ENCODE measurements at places on chromosomes 1 and 21. TPM values are rescaled to one million over a fixed set of nuclear protein-coding genes. Genes with fewer than 3 reads are reported as not detected.

The OLIG2 gene
- polyA plus RNA-seq, result not detected

The NFIA gene
- polyA plus RNA-seq, result 36.9 TPM

The ACTN2 gene
- polyA plus RNA-seq, result 1,995 TPM

The AGT gene
- polyA plus RNA-seq, result 8.6 TPM

The ATP1A2 gene
- 60.4 TPM for polyA plus RNA-seq

GRCh38 chr1:40926441-40926840 lies 53.1 kb upstream of the CTPS1 start:
- DNase-seq, result peak; percentile 15

- DNase-seq, result no peak
Observed at GRCh38 chr1:47562799-47563198, 125.0 kb downstream of the FOXD2 start.

DNA sequence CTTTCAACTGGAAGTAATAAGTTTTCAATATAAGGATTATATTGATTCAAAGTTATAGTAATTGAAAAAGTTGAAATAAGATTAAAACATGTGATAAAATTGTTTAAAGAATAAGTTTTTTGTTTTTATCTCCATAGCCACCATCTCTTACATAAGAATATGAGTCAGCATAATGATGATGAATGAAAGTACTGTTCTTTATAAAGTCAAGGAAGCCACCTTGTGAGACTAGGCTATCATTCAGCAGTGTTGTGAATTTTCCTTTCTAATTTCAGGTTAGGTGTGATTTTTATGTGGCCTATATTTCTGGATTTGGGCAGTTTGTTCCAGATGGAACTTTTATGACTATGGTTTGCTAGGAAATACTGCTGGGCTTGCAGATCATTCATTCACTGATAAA lies 22.4 kb upstream of the ASB17 start:
- DNase-seq, result no peak

DNA sequence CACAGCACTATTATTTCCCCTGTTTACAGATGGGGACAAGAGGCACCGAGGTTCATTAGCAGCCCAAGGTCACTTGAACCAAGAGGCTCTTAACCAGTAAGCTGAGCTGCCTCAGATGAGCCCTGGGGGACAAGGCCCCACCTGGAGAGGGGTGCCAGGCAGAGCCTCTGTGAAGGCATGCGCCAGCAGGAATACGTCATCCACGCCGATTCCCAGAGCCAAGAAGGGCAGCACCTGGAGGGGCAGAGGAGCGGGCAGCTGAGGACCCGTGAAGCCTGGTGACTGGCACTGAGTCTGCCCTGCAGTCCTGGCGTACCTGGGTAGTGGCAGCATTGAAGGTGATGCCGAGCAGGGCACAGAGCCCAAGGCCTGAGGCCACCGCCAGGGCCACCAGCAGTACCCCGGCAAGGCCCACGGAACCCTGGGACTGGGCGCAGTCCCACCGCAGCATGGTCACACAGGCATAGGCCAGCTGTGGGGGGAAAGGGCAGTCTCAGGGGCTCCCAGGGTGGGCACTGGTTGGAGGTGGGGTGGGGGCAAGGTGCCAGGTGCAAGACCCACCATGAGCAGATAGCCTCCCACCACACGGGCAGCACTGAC lies 14.1 kb downstream of the PTCH2 start:
- no peak for DNase-seq

DNA sequence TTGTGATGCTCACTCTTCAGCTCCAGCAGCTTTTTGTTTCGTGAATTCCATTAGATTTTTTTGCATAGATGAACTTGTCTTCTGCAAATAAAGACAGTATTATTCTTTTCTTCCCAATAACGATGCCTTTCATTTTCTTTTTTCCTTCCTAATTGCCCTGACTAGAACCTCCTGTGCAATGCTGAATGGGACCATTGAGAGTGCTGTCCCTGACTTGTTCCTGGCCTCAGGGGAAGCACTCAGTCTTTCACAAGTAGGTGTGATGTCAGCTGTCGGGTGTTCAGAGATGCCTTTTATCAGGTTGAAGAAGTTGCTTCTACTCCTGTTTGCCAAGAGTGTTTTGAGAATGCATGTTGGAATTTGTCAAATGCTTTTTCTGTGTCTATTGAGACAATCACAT lies 64.3 kb upstream of the ADARB1 start:
- DNase-seq, result no peak

Measured in muscle of back (tissue), 13 donors.